H7 (cell line): ENCODE measurements at places on chromosomes 4 and X. TPM values are rescaled to one million over a fixed set of nuclear protein-coding genes. Genes with fewer than 3 reads are reported as not detected.

The PDE6B gene
- total RNA-seq = 12.1 and 12.7 TPM in 2 replicates

The PNMA6F gene
- not detected in 2 replicates for total RNA-seq

GRCh38 chr4:108355186-108355901 lies 186.6 kb upstream of the LEF1 start:
- DNase-seq = peak; percentile 22

- no peak for DNase-seq
Observed at GRCh38 chr4:53921856-53922255, 142.5 kb downstream of the CHIC2 start.

GRCh38 chr4:30181918-30182317 lies 538.3 kb upstream of the PCDH7 start:
- no peak for DNase-seq

DNA sequence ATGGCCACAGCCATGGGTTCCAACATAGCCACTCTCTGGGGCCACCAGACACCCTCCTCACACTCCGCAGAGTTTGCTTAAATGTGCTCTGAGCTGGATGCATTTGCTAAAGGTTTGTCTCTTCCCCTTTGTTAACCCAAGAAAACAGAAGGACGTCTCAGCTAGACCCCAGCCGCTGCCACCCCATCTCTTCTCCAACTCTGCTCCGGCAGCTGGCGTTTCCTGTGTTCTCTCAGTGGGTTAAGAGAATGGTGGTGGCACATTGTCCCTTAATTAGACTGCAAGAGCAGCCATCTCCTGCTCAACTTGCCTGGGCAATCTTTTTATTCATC lies 43.7 kb upstream of the FAM9C start:
- DNase-seq = no peak

GRCh38 chr4:180436361-180436760 lies 1806.8 kb upstream of the TENM3 start:
- DNase-seq = no peak

DNA sequence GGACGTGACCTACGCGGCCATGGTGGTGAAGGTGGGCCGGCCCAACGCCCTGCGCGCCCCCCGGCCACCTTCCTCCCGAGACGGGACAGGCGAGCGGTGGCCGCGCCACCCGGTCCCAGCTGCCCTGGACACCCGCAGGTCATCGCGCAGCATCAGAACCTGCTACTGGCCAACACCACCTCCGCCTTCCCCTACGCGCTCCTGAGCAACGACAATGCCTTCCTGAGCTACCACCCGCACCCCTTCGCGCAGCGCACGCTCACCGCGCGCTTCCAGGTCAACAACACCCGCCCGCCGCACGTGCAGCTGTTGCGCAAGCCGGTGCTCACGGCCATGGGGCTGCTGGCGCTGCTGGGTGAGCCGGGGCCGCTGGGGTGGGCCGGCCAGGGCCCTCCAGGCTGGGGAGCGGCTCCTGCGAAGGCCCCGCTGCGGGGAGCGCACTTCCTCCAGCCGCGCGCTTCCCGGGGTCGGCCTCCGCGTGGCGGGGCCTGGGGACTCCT lies 9.0 kb upstream of the SLC26A1 start:
- DNase-seq = peak; percentile 87

DNA sequence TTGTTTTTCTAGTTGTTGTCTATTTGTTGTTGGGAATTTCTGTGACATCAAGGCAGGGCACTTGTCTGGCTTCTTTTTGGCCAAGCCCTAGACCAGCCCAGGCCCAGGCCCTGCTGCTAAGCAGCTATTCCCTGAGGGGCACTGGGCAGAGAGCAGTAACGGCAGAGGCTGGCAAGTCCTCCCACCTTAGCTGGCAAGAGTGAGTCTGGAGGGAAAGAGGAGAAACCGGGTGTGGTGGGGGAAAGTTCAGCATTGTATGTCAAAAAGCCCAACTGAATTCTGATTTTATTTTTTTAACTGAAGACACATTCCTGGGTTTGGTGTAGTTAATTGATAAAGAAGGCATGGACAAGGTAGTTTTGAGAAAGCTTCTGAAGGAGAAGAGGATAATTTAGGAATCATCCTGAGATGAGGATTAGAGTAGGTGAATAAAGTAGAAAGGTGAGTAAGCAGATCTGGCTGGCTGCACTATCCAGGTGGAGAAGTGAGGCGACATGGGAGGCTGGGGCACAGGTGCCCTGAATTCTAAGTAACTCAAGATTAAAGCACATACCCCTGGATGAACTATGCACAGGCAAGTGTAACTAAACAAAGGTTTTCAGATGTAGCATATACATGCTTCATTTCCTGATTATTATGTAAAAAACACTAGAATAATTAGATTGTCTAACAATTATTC lies 57.4 kb downstream of the TAPT1 start:
- DNase-seq = no peak
